Liver (tissue), 10 donors: ENCODE measurements at places on chromosomes 1 and 21.

- DNase-seq = no peak
Measured at GRCh38 chr1:214216779-214217178, 64.2 kb upstream of the SMYD2 start.

GRCh38 chr1:239421811-239422210 is 35.4 kb downstream of the CHRM3 start:
- no peak for DNase-seq

GRCh38 chr21:44051462-44051941 is 39.4 kb downstream of the TRAPPC10 start:
- DNase-seq = no peak

DNA sequence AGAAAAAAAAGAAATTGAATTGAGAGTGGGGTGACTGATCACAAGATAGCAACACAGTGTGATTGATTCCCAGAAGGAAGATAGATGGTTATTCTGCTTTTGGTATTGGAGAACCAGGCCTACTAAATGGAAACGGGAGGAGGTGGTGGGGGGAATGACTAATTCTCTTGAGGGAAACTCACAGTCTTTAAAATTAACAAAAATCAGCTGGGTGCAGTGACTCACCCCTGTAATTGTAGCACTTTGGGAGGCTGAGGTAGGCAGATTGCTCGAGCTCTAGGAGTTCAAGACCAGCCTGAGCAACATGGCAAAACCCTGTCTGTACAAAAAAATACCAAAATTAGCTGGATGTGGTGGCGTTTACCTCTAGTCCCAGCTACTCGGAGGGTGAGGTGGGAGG is 134.6 kb upstream of the PDE4B start:
- no peak for DNase-seq

DNA sequence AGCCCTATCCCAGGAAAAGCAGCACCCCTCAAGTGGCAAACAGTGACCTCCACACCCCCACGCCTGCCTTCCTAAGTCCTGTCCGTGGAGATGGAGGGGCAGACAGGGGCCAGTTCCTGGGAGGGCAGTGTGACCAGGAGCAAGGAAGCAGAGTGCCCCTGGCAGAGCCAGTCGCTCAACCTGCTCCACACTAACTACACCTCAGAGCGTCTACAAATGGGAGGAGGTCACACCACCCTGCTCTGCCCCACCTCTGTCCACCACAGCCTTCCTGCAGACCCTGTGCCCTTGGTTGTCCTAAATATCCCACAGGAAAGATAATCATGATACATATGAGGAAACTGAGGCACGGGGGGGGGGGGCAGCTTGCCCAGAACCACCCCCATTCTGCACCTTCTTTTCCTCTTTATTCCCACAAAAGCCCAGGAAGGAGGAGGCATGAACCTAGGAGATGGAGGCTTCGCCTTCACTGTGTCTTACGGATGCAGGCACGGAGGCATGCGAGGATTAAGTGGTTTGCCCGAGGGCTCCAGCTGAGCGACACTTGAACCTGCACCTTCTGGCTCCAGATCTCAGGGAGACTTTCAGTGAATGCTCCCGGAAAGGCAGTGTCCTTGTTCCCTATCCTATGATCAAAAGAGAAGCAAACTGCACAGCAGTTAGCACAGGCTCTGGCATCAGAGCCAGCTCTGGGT is 42.7 kb upstream of the SELENON start:
- no peak for DNase-seq

- no peak for DNase-seq
Measured at GRCh38 chr1:230534224-230534623, 108.1 kb upstream of the COG2 start.

GRCh38 chr1:35264035-35264434 is 4.5 kb upstream of the ZMYM4 start:
- DNase-seq = no peak
